ENCODE measurements at places on chromosomes 5 and 9.
A peak's percentile ranks its signal among the peaks of the same experiment; 100 is the strongest.

- DNase-seq = no peak
Observed at GRCh38 chr5:56106837-56107236, 112.1 kb upstream of the IL6ST start.

DNA sequence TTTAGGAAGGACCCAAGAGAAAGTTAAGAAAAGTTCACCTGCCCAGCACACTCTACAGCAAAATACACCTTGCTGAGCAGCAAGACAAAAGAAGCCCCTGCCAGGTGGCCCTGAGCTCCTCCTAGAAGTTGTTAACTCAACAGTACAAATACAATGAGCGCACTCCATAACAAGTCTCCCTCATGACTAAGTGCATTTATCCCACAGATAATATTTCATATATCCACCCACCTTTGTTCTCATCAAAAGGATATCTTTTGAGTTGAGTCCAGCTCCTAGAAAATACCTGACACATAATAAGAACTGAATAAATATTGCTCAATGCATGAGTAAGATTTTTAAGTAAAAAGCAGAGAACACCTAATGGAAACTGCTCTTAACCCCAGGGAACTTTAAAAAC lies 73.3 kb downstream of the ABCA1 start:
- DNase-seq = no peak

GRCh38 chr9:33837138-33837537 lies 20.2 kb downstream of the UBE2R2 start:
- DNase-seq = no peak

GRCh38 chr9:133368249-133368881 lies 7.5 kb downstream of the SURF4 start:
- no peak for DNase-seq

GRCh38 chr5:115624994-115625393 lies 842 bp downstream of the TMED7 start:
- peak; percentile 25 for DNase-seq

GRCh38 chr9:91426123-91426745 lies 2.6 kb upstream of the NFIL3 start:
- DNase-seq = peak; percentile 45

DNA sequence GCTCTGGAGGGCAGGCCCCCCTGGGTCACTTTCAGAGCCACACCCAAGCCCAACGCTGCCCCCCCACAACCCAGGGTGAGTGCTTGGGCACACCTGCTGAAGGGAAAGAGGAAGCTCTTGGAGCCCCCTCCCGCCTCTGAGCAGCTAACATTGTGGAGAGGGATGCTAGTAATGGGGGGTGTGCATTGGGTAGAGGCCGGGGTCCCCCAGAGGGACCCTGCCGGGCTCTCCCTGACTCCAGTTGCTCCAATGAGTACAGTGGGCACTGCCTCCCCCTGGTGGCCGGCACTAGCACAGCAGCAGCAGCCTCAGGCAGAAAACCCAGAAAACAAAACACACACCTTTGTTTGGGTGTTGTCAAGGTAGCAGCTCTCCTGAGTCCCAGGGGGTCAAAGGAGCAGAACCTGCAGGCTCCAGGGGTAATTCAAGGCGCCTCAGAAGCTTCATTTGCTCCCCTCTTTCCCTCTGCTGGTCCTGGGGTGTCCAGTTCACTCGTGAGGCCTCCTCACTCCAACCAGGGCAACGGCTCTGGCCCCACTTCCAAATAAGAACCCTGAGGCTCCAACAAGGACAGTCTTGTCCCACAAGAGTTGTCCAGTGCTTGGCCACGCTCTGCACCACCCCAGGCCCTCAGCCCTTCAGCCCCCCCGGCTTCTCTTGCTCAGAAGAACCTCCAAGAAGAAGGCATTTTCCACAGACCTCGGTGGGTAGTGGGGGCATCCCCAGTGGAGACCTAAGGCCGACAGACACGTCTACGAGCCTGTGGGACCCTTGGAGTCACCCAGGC lies 16.1 kb downstream of the GBGT1 start:
- DNase-seq = peak; percentile 62

DNA sequence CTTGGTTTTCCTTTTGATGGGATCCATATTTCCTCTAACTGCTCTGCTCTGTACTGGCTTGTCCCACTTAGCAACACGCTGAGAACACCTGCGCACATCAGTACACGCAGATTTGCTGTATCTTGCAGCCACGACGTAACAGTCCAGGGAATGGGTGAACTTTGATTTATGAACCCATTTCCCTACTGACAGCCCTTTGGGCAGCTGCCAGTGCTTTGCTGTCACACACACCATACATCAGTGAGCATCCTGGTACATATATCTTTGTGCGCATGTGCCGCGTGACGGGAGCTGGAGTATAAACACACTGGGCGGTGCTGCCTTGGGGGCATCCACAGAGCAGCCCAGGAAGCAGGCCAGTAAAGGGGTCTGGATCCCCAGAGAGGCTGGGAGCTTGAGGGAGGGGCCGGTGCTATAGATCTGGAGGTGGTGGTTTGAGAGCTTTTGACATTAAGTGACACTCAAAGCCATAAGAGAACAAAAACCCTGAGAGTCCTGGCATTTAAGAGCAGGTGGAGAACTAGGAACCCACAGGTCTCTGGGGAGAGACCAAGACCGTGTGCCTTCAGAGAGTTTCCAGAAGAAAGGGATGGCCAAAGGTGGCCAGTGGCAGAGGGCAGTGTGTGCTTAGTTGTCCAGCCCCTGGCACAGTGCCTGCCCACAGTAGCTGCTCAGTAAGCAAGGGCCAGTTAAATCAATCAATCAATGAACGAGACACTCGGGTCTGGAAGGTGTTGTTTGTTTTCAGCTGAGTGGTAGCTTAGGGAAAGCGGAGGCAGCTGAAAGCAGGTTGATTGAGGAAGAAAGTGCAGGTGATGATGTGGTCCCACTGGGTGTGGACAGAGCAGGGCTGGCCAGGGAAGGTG lies 53.7 kb downstream of the LMX1B start:
- no peak for DNase-seq

GRCh38 chr5:97133101-97133500 lies 9.3 kb downstream of the LIX1 start:
- no peak for DNase-seq

GRCh38 chr9:84493284-84493947 lies 152.9 kb upstream of the SLC28A3 start:
- no peak for DNase-seq

DNA sequence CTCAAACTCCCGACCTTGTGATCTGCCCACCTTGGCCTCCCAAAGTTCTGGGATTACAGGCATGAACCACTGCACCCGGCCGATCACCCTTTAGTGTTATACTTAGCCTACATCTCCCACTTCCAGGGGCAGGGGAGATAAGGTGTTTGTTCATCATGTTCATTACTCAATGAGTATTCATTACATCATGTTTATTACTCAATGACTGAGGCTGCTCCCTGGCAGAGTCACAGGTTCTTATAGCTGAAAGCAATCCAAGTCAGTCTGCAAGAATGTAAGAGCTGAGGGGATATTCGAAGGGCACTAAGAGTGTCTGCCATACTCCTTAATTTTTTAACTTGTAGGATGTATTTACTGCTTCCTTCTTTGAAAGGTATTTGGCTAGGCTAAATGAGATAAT lies 214.2 kb downstream of the SPATA31D1 start:
- no peak for DNase-seq

- DNase-seq = no peak
Observed at GRCh38 chr5:113755516-113755915, 242.0 kb downstream of the YTHDC2 start.

DNA sequence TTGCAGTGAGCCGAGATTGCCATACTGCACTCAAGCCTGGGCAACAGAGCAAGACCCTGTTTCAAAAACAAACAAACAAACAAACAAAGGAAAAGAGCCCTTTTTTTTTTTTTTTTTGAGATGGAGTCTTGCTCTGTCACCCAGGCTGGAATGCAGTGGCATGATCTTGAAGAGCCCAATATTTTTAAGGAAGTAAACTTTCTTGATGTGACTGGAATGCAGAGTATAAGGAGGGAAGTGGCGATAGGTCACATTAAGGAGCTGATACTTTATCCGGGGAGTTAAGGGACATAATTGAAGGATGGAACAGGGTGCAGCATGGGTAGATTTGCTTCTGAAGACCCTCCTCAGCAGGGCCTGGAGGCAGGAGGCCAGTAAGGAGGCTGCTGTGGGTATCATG lies 13.0 kb downstream of the NAIF1 start:
- DNase-seq = peak; percentile 40

GRCh38 chr5:154042766-154043165 lies 4.0 kb downstream of the MFAP3 start:
- DNase-seq = peak; percentile 64

GRCh38 chr9:131420980-131421624 lies 27.2 kb downstream of the PRRC2B start:
- DNase-seq = no peak

GRCh38 chr9:19913151-19913550 lies 124.3 kb upstream of the SLC24A2 start:
- no peak for DNase-seq

GRCh38 chr5:35302544-35302943 lies 72.3 kb upstream of the PRLR start:
- DNase-seq = no peak

DNA sequence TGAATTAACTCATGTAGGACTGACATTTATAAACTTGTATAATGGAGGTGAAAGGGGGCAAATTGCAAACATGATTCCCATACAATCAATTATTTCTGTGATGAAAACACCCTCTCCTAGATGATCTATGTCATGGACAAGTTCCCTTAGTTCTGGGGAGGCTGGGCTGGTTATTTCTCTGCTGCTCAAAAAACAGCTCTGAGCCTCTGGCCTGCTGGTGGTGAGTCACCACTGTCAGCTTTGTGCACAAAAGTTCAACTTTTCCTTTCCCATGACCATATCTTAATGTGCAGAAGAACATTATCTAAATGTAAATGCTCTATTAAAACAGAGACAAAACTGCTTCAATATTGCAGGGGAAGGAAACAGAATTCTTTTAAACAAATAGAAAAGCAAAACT lies 85.0 kb downstream of the HMHB1 start:
- peak; percentile 12 for DNase-seq

DNA sequence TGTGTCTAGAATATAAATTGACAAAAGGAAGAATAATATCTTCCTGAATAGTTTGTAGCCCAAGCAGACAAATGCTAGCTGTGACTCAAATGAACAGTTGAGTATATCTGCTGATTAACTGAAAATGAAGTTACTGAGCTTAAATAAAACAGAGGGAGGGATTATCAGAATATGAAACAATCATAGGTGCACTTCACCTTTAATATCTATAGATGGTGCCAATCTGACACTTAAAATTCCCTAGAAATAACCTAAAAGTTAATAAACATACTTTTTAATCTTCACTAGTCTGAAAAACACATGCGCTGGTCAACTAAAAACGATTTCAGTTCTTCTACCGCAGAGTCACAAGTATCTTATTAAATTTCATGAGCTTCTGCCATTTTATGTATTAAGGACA lies 280.8 kb upstream of the RASA1 start:
- DNase-seq = no peak
